Inflammatory macrophage treated with lipopolysaccharide for 1 hour (primary cell): ENCODE measurements at places on chromosomes 5 and 9.

- peak; percentile 23 for DNase-seq
Measured at GRCh38 chr5:159094745-159095144, 5.0 kb downstream of the EBF1 start.

GRCh38 chr5:41346609-41347008, 133.3 kb upstream of the C6 start:
- DNase-seq = no peak

DNA sequence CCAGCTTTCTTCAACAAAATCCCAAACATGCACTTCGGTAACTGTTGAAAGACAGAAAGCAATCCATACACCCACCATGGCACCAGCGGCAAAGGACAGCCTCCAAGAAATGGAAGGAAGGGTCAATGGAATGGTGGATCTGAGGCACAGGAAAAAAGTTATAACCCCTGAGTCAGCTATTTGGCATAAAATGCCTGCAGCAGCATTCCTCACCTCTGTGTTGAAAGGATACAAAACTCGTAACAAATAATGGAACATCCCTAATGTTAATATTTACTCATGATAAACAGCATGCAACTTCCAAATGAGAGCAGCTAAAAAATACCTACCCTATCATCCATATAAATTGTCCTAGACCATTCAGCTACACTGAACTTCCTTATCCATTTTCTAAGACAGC, 9.4 kb downstream of the FBXW11 start:
- DNase-seq = no peak

DNA sequence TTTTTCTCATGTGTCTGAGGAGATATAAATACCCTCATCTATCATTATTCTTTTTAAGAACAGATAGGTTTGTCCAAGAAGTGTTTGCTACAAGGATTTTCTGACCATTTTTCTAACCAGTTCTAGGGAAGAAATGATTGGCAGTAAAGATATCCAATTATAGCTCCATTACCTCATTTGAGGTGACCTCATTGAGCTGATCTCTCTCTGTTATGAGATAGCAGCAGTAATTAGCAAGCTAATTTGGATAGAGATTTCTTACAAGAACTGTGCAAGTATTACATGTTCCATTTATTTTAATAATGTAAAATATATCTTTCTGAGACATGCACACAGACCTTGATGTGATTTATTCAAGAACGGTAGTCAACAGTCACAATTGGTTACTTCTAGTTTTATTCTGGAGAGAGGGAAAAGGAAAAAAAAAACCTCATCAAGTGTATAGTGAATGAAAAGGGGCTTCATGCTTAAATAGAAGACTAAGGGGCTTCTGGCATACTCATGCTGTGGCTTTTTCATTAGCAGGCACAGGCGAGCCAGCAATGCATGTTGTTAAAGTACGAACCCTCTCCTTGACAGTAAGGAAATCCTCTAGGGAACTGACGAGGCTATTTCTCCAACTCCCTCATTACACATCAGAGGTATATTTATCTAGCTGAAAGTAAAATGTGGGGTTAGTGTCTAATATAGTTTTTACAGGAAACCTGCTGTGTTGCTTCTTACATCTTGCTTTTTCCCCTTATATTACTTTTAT, 127.3 kb downstream of the NUDT12 start:
- no peak for DNase-seq

GRCh38 chr5:42889311-42889933, 77.7 kb upstream of the SELENOP start:
- peak; percentile 38 for DNase-seq
